ENCODE measurements at places on chromosomes 1 and 21.

- DNase-seq = no peak
Observed at GRCh38 chr21:46459356-46460112, 843 bp downstream of the DIP2A start.

- no peak for DNase-seq
Observed at GRCh38 chr1:42732126-42732680, 7.8 kb downstream of the CLDN19 start.

GRCh38 chr1:61260171-61260570 lies 177.8 kb downstream of the NFIA start:
- no peak for DNase-seq

DNA sequence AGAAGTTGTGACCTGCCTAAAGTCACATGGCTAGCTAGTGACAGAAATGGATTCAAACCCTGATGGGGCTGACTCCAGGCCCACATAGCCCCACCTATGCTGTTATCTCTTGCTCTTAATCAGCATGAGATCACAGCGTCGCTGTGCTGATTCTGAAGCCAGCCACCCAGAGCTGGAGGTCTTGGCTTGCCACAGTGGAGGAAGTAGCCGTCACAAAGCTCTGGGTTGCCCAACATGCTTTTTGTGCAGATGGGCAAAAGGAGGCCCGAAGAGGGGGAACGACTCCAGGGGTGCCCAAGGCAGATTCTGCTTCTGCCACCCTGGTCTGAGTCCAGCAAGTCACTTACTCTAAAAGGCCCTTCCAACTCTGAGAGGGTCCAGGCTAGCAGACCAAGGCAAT lies 14.7 kb upstream of the MFSD2A start:
- no peak for DNase-seq

DNA sequence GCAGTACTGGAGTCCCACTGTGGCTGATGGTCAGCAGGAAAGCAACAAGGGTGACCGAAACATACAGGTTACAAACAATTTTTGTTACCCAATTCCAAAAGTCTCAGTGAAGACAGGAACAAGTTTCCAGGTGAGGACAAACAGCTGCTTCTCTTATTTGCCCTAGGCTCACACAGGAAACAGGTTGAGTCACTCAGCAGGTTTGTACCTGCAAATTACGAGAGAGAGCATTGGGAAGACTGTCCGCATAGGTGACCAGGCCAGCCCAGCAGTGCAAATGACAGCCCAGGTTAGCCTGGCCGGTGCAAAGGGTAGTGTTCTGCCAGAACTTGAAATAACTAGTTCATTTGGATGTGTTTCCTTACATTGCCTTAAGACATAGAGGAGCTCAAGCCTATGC lies 40.0 kb upstream of the DSCAM start:
- no peak for DNase-seq

GRCh38 chr1:41486371-41487125 lies 2.1 kb upstream of the EDN2 start:
- DNase-seq = no peak

DNA sequence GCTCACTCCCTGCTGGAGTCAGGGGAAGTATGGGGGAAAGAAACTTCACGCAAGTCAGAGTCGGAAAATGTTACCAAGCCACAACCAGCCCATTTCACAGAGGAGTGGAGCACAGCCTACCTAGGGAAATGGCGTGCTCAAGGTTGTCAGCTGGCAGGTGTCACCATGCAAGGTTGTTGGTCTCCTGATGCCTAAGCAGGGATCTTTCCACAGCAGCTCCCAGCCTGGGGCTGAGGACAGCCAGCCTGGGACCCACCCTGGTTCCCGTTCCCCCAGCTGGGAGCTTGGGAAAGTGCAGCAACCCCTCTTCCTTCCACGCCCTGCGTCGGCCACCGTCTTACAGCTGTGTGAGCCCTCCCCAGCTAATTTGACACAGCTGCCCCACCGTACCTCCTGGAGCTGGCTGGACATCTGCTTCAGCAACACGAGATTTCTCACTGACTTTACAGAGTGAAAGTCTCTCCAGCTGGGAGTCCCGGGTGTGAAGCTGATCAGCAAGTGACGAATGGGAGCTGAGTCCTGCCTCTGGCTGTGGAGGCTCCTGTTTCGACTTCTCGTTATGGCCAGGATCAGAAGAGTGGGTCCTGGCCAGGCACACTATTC lies 224.6 kb upstream of the RAB4A start:
- no peak for DNase-seq

DNA sequence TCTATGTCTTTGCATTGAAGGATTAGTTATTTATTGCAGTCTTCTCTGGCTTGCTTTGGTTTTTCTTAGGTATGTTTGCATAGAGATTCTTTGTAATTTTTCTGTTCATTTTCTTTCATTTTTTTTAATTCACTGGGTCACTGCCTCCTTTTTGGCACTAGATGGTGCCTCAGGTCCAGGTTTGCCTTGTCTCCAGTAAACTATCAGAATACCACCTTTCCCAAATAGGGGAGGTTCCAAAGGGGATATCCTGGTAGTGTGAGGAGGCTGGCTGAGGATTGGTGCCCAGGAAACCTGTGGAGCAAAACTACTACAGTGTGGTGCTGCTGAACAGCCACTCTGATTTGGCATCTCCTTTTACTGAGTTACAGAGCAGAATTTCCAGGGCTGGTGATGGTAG lies 257.1 kb downstream of the KCTD3 start:
- no peak for DNase-seq

DNA sequence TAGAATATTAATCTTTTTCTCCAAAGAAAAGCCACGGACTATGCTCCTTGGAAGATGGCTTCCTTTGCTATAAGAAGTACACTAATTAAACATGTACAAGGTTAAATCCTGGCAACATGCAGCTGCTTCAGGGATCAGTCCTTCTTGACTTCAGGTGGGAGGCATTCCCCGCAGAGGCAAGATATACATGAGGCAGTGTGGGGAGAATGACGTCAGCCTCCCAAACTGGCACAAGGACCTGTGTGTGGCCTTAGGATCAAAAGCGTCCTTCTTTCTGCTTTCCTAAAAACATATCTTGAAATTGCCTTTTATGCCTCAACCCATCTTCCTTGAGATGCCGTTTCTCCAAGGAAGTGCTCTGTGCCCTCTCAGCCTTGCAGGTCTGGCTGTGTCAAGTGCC lies 90.3 kb downstream of the WLS start:
- no peak for DNase-seq

GRCh38 chr1:62810420-62811274 lies 26.7 kb downstream of the ATG4C start:
- DNase-seq = no peak

- DNase-seq = no peak
Observed at GRCh38 chr1:25556132-25556670, 12.8 kb downstream of the LDLRAP1 start.

GRCh38 chr1:23615423-23615822 lies 56.1 kb upstream of the ID3 start:
- no peak for DNase-seq

DNA sequence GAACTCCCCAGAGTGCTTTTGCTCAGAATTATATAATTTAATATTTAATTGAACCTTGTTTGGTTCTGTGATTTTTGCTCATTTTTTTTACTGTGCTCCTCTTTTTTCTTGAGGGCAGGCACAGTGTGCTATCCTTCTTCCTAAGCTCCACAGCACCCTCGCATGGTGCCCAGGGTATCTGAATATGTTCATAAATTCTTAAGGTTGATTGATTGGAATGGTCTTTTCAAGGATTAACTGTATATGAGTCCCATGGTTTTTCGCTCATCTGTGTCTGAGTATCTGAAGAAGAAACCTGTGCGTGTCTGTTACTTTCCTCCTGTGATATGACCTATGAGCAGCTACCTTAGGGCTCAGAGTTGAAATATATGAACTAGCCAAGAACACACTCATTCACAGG lies 393.7 kb downstream of the HLX start:
- no peak for DNase-seq

DNA sequence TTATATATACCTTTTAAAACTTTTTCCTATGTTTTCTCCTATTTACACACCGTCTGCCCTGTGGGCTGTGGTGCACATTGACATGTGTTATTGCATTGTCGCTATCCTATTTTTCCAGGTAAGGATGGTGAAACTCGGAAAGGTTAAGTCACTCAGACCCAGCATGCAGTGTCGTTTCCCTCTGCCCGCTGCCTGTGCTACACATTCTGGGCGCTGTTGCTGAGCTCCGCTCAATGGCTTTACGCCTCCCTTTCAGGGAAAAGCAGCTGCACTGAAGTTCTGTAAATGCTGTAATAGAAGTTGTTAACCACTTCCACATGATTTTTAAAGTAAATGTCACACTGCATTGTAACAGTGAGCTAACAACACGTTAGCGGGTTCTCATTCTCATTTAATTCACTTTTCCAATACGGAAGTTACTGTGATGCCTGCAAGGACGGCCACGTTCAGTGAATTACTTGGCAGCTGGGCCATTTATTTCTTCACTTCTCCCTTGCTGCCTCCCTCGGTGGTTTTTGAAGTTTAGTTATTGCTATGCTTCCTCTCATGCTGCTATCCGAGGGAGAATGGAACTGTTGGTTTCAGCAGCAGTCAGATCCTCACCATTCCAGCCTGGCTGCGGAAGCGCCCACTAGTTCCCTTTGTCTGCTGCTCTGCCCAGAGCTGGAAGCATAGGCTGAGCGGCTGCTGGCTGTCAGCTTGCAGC lies 288.7 kb downstream of the SPATA17 start:
- no peak for DNase-seq

DNA sequence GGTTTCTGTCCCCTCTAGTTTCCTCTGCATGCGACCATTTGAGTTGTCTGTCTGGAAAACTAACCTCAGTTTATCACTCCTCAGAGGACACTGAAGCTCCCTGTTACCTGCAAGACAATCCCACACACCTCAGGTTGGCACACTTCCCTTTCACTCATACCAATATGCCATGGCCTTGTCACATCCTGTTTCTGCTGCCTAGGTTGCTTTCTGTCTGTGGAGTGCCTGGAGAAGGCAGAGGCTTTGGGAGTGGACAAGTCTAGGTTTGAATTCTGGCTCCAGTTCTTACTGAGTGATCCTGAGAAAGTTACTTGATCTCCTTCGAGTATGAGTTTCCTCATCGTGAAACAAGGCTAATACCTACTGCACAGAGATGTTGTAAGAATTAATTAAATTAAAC lies 171.5 kb upstream of the CACYBP start:
- DNase-seq = no peak

- no peak for DNase-seq
Observed at GRCh38 chr1:6509220-6509918, 17.9 kb upstream of the PLEKHG5 start.
